ENCODE measurements at places on chromosomes 1 and 21. TPM values are rescaled to one million over a fixed set of nuclear protein-coding genes. Genes with fewer than 3 reads are reported as not detected.

OR6N1 gene
- not detected for total RNA-seq

DNA sequence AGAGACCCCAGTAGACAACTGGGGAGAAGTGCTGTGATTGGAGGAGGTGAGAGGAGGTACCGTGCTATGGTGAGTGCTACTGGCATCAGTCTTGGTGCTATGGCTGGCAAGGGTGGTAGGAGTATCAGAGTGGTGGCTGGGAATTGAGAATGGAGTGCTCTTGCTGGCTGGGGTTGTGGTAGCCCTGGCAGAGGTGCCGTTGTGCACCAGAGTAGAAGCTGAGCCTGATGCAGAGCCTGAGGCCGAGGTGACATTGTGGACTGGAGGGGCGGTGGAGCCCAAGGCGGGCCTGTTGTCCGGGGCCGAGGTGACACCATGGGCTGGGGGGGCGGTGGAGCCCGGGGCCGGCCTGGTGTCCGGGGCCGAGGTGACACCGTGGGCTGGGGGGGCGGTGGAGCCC, 14.6 kb downstream of the TRIM46 start:
- DNase-seq, result no peak

GRCh38 chr1:33326785-33327184, 5.9 kb upstream of the A3GALT2 start:
- no peak for DNase-seq

GOLT1A gene
- total RNA-seq, result not detected

MIXL1 gene
- total RNA-seq, result not detected

DNA sequence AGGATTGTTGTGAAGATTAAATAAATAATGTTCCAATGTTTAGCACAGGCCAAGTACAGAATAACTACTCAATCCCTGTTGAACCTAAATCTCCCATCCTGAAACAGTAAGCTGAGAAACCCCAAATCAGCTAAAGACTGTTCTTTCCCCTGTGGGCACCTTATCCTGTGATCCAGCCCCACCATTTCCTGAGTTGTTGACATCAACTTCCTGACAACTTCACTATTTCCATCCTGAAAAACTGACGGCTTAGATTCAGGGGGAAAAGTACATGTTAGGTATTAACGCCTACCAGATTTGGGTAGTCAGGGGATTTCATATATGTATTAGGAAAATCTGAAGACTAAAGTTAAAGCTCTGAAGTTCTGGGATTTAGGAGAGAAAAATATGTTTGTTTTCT, 51.7 kb upstream of the PALMD start:
- no peak for DNase-seq

DNA sequence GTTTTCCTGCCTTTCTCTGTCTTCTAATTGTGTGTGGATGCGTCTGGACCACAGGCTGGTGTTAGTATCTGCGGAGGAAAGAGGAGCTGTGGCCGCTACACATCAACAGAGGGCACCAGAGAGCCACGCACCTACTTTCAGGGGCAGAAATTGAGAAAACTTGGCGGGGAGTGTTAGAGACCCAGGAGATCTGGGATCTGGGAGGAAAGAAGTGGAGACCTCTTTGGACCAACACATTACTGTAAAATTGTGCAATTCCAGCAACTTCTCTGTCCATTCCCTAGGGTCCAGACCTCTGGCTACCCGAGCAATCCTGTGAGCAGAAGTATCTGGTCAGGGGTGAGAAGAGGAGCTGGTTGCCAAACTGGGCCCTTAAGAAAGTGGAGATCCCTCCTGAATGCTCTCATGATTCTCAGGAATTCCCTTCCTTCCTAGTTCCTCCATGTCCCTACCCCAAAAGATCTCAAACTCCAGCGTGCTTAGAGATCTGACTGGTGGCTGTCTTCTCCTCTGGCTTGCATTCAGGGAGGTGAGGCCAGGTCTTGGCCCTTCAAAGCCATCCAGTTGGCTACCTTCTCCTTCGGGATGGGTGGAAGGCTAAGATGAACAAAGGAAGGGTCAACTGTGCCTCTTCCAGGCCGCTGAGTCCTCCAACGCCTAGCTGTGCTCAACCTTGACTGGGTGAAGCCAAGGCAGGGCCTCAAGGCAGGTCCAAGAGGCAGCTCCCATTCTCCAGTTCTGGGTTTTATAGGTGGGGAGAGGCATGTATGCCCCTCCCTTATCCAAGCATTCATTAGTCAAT, 1.2 kb upstream of the KIRREL1 start:
- no peak for DNase-seq

CD53 gene
- total RNA-seq, result 217 TPM

DNA sequence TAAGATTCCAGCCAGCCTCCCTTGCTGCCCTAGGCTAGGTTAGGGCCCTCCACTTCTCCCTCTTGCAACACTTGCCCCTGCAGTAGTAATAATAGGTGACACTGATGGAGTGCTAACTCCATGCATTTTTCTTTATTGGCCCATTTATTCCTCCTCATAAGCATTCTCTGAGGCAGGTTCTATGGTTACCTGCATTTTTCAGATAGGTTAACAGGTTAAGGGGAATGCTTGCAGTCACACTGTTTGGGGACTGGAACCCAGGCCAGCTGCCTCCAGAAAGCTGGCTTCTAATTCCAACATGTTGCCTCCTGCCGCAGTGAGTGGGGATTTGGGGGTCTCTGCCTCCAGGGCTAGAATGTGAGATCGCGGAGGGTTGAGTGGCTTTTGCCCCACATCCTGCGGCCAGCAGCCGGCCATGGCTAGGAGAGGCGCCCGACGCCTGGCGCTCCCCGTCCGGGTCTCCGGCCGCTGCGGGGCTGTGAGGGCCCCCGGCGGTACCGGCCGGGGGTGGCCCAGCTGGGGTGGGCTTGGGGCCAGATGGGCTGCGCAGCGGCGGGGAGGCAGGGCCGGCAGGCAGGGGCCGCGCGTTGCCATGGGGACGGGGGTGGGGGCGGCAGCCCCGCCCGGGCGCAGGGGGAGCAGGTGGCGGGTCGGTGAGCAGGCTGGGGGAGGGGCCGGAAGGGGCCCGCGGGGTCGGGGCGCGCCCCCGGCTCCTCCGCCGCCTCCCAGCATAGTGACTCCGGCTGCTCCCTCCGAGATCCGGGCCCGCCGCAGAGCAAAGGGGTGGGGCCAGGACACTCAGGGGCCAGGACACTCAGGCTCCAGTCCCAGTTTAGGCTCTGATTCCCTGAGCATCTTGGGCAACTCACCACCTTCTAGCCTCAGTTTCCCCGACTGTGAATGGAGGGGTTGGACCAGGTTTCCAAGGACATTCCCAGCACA, 68.4 kb upstream of the SSBP3 start:
- no peak for DNase-seq

DNA sequence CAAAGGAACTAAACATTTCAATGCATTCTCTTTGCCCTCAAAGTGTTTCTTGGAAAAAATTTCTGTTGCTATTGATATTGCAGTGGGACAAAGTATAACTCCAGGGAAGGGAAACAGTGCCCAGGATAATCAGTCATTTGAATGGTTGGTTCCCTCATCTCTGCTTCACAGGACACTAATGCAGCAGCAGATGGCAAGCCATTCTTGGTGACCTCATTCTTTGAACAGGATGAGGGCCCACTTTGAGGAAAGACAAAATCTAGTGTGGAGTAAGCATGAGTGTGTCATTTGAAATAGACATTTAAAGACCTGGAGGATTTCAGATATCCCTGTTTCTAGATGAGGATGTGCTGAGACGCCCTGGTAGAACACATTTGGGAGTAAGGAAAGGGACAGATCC, 32.3 kb downstream of the CHRM3 start:
- DNase-seq, result no peak

DNA sequence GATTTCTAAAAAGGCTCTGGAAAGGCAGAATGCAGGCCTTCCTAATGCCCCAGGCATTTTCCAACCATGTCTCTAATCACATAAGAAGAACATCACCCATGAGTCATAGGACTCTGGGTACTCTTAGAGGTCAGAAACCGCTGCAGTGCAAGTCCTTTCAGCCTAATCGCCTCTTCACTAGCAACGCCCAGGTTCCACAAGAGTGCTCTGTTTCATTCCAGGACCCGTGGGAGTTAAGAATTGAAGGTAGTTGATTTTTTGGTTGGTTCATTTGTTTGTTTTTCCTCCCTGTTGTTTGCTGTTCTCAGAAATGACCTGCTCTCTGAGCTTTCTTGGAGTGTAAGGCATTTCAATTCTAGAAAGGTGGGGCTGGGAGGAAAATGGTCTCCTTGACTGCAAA, 123.2 kb downstream of the NR5A2 start:
- no peak for DNase-seq

- DNase-seq, result no peak
Observed at GRCh38 chr1:235404190-235404589, 37.0 kb downstream of the TBCE start.

DNA sequence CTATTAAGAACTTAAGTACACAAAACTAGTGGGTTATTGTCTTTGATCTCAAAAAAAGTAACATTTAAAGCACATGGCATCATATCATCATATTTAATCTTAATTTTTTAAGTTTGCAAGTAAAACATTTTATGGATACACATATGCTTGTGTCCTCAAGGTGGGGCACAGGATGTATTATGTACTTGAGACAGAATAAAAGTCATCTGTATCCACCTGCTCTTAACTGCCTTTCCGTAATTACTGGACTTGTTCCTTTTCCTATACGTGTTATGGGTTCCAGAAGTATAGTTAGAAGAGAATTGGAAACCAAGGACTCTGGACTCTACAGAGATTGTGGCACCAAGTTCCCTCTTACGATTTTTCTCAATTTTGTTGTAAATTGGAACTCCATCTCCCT, 79.4 kb downstream of the FCRL5 start:
- no peak for DNase-seq

DNA sequence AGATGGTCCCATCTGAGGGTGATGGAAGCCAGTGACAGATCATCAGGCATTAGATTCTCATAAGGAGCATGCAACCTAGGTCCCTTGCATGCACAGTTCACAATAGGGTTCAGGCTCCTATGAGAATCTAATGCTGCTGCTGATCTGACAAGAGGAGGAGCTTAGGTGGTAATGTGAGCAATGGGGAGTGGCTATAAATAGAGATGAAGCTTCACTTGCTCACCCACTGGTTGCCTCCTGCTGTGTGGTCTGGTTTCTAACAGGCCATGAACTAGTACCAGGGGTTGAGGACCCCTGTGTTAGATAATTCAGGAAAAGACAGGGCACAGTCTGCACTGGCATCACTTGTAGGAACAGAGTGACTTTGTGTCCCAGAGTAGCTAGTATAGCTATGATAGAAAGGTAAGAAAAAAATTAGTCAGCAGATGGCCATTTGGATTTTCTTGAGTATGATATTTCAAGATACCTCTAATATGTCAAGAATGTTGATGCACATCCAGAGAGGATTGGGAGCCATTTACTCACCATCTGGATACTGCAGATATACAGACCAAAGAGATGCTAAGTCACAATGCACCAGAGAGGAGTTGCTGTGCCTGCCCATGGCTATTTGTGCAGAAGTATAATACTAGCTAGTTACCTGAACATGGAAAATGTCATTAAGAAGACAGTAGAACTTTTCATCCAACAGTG, 53.6 kb downstream of the ADCY10 start:
- DNase-seq, result no peak

GRCh38 chr21:42022091-42022430, 11.9 kb upstream of the ZBTB21 start:
- DNase-seq, result no peak

GRCh38 chr1:77605246-77606026, 77.0 kb downstream of the ZZZ3 start:
- no peak for DNase-seq

DNA sequence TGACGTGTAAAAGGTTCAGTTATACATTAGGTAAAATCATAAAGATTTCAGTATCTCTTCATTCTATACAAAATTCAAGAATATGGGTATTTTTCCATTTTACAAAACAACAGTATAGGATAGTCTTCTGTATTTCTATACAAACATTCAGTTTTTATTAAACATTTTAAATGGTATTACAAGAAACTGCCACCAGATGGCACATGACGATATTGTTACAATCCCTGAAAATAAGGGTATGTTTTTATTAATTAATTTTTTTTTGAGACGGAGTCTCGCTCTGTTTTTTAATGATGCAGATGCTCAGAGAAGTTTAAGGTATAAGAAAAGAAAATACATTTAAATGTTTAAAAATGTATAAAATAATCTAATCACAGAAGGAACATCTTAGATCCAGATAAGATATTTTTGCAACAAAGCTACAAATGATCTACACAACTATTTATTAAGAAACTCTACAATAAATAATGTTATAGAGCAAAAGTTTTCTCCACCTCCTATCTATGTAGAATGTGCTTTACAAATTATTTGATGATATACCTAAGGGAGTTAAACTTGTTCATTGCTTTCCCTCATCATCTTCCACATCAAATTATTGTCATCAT, 23.5 kb upstream of the RSBN1 start:
- DNase-seq, result no peak

DNA sequence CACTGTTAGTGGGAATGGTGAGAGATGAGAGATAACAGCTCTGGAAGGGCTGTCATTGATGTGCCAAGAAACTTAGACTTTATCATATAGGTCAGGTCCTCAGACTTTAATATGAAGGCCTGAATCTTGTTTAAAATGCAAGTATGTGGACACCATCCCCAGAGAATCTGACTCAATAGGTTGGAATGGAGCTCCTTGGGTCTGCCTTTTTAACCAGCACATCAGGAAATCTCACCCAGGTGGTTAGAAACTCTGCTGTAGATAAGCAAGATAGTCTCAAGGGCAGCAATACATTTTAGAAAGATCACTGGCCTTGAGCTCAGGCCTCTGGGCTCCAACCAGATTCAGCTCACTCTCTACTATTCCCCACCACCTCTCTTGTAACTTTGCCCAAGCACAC, 180.4 kb downstream of the SLC44A5 start:
- no peak for DNase-seq

GRCh38 chr21:37206496-37206895, 60.6 kb downstream of the VPS26C start:
- no peak for DNase-seq

DNA sequence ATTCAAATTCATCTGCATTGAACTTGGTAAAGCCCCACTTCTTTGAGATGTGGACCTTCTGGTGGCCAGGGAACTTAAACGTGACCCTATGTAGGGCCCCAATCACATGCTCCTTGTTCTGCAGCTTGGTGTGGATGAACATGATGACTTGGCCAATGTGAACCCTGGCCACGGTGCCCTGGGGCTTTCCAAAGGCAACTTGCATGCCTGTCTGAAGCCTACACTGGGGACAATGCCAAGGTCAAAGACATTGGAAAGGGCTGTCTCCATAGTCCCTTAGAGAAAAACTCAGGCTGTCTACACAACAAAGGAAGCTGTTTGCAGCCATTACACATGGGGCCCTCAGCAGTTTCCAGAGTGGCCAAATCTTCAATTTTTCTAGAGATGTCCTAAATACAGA, 8.9 kb upstream of the VPS13D start:
- DNase-seq, result no peak

- no peak for DNase-seq
Observed at GRCh38 chr1:14476170-14476955, 122.1 kb upstream of the KAZN start.

- DNase-seq, result no peak
Observed at GRCh38 chr1:185348985-185349384, 31.9 kb upstream of the IVNS1ABP start.

GRCh38 chr1:10864776-10865175, 68.3 kb upstream of the CASZ1 start:
- no peak for DNase-seq

PPFIA4 gene
- total RNA-seq, result 0.37 TPM

- DNase-seq, result no peak
Observed at GRCh38 chr1:40067023-40067422, 26.5 kb downstream of the CAP1 start.

Data from activated T-cell treated with anti-CD3 and anti-CD28 coated beads, Interleukin-2, amount 50 U/mL, for 4 hours (primary cell).